ENCODE measurements at places on chromosomes 7 and 10.

DNA sequence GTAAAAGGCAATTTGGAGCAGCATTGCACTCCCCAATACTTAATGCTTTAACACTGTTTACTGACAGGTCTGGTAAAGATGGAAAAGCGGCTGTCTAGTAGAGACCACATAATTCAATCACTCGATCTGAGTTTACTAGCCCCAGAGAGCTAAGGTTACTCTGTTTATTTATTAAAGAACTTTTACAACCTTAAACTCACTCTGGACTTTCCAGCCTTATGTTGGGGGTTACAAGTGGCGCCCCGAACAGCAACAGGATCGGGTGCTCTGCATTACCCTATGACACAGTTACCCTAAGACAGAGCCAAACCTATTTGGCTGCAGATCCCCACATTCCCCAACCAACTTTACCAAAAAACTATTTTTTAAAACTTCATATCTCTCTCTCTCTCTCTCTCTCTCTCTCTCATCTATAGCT is 43.9 kb downstream of the MRPS24 start:
- DNase-seq = no peak

DNA sequence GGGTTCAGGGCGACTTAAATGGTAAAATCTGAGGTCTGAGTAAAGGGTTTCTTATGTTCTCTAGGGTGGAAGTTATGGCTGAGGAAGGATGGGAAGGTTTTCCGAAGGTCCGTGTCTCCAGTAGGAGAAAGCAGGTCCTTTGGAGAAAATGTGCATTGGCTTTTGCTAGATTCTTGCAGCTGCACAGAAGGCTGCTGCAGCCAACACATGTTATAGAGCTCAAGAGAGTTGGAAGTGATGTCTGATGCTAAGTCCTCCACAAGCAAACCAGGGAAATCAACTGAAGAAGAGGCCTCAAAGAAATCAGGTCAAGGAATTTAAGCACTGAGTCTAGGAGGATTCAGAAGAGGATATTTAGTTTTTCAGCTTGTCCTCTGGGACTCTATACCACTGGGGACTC is 404.6 kb downstream of the LRMDA start:
- DNase-seq = no peak

DNA sequence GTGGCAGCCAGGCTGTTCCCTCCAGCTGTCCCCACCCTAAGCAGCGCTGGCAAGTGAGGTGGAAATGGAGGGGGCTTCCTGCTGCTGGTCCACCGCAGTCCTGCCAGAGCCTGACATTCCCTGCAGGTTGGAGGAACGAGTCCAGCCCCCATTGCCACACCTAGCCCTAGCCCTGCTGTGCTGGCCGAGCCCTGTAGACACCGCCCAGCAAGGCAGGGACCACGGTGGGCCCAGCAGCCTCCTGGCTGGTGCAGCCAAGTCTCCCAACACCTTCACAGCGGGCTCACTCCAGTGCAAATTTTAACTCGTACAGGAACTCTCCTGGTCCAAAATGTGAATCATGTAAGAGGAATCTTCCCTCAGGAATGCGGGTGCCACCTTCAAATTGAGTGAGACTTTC is 116.3 kb downstream of the PAXIP1 start:
- DNase-seq = no peak

GRCh38 chr7:140640060-140640637 is 464 bp downstream of the DENND2A start:
- no peak for DNase-seq

GRCh38 chr7:74256491-74257408 is 2.6 kb upstream of the RFC2 start:
- DNase-seq = peak; percentile 9

DNA sequence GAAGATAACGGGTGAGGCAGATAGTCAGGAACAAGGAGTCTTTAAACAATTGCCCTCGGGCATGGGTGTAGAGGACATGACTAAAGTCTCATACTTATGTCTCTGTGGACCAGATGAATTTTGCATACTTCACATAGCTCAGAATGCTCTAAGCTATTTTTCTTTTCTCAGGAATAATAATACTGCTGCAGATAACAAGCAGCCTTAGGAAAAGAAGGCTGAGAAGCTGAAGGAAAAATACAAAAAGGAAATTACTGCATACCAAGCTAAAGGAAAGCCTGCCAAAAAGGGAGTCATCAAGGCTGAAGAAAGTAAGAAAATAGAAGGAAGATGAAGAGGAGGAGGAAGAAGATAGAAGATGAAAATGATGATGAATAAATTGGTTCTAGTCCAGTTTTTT is 13.4 kb upstream of the ERCC6 start:
- peak; percentile 97 for DNase-seq

GRCh38 chr10:78045237-78045636 is 11.6 kb downstream of the RPS24 start:
- no peak for DNase-seq

- DNase-seq = peak; percentile 96
Observed at GRCh38 chr7:132065193-132065988, 509.0 kb upstream of the PODXL start.

DNA sequence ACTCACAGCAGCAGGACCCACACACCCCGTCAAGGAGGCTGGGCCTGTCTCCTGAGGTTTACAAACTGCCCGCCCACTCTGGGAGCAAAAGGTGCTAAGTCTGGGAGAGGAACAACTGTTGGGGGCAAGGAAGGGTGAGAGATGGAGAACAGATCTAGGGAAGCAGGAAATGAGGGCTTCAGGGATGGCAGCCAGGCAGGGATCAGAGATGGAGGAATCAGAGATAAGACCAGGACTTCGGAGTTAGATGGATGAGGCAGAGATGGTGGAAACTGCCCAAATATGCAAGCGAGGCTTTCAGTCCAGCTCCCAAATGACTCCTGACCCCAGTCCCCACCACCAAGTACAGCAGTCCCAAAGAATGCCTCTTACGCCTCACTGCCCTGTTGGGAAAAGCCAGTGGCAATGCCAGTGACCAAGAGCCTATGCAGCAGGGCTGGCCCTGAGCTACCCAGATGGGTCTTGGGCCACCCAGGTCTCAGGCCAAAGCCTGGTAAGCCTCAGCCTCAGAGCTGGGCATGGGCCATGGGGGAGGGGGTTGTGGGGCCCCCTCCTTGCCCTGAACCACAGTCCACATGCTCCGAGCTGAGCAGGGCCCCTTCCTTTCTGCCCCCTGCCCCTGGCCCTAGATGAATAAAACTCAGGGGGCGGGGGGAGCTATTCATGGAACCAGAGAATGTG is 39.5 kb upstream of the SLF2 start:
- no peak for DNase-seq

DNA sequence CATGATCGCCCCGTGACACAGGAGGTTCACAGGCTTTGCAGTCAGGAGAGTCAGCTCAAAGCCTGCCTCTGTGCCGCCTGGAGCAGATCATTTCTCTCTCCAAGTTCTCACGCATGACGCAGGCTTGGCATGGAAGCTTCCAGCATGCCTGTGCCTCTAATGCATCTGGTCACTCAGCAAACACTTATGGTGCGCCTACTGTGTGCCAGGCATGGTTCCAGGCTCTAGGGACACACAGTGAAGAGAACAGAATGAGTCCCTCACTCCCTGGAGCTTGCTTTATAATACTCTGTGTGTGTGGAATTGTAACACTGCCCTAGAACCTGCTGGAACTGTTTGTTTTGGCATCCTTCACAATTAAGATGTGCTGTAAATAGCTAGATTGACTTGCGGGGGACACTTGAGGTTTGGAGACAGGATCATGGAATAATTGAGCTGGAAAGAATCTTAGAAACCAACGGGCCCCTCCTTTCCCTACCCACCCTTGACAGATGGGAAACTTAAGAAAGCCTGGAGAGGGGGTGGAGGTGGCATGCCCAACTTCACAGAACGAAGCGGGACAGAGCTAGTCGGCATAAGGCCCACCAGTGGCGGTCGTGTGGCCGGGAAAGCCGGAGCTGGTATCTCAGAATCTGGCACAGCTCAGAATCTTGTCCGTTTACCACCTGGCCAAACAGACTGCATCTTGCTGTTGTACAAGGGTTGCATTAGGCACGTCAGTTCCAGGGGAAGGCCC is 4.6 kb upstream of the MYH16 start:
- DNase-seq = no peak

DNA sequence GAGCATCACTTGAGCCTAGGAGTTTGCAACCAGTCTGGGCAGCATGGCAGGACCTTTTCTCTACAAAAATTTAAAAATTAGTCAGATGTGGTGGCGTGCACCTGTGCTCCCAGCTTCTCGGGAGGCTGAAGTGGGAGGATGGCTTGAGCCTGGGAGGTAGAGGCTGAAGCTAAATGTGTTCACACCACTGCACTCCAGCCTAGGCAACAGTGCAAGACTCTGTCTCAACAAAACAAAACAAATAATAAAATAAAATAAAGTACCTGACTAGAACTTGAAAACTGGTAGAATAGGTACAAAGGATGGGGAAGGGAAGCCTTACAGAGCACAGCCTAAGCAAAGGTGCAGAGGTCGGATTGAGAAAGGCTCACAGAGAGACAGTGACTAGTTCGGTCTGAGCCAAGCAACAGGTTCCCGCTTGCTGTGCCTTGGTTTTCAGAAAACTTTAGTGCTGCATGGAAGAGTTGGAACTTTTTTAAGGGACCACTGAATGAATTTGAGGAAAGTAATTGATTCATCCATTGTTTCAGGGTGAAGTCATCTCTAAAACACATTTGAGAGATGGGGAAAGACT is 100.1 kb upstream of the STK17A start:
- DNase-seq = no peak

DNA sequence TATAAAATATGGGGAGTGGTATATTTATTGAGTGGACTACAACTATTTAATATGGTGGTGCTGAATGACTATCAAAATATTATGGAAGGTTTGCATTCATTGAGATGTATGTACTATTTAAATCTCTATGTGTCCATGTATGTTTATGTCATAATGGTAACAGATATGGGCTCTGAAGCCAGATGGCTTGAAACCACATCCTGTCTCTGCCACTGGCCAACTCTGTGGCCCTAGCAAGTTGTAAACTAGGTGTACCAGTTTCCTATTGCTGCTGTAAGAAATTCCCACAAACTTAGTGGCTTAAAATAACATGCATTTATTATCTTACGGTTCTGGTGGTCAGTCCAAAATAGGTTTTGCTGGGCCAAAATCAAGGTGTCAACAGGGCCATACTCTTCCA is 198.1 kb upstream of the NFE2L3 start:
- no peak for DNase-seq

DNA sequence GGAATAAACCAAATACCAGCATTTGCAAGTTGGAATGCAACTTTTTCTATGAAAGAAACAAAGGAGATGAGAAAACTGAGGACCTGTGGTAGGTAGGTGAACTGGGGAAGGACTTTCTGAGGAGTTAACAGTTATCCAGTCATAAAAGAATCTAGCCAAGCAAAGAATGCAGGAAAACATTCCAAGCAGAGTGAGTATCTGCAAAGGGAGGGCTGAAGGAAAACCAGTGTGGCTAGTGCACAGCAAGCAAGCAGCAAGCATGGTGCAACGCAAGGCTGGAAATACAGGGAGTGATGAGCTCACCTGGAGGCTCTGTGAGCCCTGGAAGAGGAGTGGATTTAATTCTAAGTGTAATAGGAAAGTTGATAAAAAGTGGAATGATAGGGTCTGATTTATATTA is 44.0 kb downstream of the RTKN2 start:
- peak; percentile 59 for DNase-seq

DNA sequence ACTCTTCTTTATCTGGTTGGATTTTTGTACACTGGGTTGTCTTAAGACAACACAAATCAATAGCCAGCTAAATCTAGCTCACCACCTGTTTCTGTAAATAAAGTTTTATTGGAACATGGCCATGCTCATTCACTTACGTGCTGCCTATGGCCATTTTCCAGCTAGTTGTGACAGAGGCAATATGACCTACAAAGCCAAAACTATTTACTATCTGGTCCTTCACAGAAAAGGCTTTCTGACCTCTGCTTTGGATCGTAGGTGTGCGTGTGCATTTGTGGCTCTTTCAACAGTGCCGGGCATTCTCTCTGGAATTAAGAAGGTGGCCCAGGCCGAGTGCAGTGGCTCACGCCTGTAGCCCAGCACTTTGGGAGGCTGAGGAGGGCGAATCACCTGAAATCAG is 45.5 kb downstream of the NRAP start:
- DNase-seq = no peak

DNA sequence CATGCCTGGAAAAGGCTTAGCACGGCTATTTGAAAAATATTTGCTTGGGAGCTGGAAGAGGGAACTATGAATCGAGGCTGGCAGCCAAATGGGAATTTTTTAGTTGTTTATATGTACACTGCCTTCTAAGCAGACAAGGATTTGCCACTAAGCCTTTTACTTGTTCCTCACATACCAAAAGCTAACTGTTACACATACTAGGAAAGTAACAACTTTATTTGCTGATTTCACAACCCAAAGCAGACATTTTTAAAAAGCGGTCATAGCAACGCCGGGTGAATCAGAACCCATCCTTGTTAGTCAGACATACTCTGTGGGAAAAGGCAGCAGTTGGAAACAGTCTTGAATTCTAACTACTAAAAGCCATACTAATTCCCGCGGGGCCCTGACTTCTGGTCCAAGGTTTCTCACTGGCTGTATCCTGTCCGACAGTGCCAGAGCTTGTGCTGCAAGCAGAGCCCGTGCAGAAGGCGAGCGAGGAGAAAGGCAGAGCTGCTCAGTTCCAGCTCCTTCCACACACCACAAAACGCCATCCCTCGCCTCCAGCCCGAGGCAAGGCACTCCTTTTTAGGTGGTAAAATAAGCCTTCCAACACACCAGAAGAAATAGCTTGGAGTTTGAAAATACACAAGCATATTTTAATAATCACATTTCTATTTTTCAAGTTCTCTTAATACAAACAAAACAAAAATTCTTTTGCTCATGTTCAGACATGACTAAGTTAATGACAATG is 89.2 kb downstream of the RNF216 start:
- DNase-seq = peak; percentile 99

DNA sequence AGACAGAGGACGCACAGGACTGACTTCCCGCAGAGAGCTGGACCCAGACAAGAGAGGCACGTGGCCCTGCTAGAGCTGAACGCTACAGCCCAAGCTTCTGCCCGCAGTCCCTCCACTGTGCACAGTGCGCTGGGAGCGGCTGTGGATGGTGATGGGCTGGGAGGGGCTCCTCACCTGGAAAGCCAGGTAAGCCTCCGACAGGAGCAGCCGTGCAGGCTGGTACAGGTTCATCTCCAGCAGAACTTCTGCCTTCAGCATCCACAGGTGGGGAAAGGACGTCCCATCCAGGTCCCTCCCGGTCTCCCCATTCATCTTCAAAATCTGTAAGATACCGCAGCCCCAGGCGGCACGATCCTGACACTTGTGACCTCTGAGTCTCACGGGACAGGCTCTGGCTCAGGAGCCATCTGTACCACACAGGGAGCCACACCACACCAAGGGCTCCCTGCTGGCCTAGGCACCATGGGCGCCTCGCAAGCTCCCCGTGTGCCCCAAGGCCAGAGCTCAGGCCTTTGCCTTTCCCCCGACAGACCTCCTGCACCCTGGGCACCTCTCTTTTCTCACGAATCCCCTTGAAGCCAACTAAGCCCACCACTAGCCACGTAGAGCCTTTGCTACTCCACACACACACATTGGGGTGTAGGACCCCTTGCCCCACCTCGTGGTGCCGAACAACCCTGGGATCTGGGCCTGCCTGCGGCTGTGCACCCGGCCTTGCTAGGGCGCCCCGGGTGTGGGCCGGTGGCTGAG is 76.3 kb downstream of the CFAP46 start:
- no peak for DNase-seq

GRCh38 chr10:44180321-44181168 is 204.4 kb downstream of the CXCL12 start:
- DNase-seq = peak; percentile 88

Measured in HFFc6 (cell line).